ENCODE measurements at places on chromosomes 12 and 14. TPM values are rescaled to one million over a fixed set of nuclear protein-coding genes. Genes with fewer than 3 reads are reported as not detected.
A peak's percentile ranks its signal among the peaks of the same experiment; 100 is the strongest.

DNA sequence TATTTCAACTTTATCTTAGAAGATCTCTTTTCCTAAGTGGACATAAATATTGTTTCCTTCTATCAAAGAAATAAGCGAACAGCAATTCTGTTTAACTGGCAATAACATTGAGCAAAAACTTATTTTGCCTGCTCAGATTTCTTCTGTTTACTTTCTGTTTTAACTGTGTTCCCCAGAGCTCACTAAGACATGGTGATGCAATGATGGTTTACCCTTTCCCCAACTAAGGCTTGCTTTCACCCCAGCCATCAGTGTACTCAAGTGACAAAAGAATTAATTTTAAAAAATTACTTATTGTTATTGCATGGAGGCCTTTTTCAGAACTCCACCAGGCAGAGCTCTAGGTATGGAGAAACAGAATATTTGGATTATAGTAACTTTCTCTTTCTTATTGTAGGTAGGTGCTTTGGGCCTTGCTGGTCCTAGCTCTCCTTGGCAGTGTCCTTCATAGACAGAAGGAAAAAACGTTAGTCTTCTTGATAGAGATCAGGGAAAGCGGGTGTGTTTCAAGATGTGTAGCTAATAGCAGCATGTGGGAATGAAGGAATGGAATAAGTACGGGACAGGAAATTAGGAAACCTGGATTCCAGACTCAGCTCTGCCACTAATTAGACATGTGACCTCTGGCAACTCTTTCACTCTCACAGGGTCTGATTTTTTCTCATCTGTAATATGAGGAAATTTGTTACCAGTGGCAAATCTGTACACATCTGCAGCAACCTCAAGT is 14.6 kb upstream of the DDHD1 start:
- DNase-seq = no peak

- DNase-seq = no peak
Observed at GRCh38 chr14:91396959-91397815, 20.4 kb downstream of the CCDC88C start.

DNA sequence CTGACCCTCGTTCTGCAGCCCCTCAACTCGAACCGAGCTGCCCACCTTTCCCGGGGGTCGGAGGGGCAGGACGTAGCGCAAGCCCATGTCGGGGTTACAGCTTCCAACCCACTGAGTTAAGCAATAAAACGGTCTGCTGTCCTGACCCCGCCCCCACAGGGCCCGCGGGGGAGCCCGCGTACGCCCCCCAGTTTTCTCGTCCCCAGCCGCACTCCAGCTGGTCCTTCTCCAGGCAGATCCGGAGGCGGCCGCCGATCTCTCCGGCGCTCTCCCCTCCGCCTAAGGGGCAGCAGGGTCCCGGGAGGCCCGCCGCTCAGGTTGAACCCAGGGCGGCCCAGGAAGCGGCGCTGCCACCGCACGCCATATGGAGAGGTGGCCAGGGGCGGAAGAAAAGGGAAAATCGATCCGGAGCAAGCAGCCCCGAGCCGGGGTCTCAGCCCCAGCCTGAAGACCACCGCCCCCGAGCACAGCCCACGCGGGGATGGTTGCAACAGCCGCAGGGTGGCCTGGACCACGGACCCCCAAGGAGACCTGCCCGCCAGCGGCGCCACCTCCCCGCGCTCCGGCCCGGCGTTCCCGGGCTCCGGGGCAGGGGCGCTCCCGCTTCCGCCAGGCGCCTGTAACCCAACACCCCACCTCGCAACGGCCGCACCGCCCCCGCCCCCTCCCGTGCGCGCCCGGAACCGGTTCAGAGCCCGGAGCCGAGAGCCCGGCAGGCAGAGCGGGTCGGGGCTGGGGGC is 760 bp downstream of the ACTN1 start:
- peak; percentile 72 for DNase-seq

GRCh38 chr12:91574391-91574790 is 391.8 kb upstream of the DCN start:
- no peak for DNase-seq

- DNase-seq = no peak
Observed at GRCh38 chr12:60577607-60578006, 981.8 kb downstream of the SLC16A7 start.

DNA sequence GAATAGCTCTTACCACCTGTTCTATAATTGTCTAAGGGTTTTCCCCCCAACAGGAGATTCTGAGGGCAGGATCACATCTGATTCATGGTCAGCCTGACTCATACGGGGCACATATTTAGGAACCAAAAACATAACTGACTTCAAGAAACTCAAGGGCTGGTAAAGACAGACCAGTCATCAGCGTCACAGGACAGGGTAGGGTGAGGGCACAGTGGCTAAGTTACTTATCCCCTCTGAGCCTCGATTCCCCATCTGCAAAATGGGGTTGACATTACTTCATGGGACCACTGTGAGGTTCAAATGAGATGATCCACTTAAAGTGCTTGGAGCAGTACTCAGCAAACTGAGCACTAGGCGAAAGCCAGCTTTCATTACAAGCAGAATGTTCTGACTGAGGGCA is 606 bp downstream of the CINP start:
- DNase-seq = no peak

DNA sequence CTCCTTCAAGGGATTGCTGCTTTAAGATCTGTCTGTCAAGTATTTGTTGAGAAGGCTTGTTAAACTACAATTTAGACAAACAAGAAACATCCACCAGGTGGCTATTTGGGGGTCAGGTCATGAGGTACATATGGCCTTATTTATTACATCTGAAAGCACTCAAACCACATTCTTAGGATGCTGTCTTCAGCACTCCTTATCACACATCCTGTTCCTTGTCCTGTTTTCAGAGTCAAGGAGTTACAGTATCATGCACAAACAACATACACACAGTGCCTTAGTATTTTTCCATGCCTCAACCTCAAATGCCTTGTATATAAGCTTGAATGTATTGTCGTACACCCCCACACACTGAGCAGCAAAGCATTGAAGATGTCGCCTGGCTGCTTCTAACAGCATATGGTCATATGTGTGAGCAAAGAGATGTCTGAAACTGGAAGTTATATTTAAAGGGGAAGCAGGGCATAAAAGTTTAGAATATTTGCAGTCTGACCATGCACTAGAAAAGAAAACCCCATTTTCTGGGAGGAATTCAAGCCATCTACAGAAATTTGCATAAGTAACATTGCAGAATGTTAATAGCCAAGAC is 83.8 kb downstream of the KCNMB4 start:
- DNase-seq = no peak

GRCh38 chr12:68224613-68225285 is 861 bp downstream of the IL26 start:
- no peak for DNase-seq

DNA sequence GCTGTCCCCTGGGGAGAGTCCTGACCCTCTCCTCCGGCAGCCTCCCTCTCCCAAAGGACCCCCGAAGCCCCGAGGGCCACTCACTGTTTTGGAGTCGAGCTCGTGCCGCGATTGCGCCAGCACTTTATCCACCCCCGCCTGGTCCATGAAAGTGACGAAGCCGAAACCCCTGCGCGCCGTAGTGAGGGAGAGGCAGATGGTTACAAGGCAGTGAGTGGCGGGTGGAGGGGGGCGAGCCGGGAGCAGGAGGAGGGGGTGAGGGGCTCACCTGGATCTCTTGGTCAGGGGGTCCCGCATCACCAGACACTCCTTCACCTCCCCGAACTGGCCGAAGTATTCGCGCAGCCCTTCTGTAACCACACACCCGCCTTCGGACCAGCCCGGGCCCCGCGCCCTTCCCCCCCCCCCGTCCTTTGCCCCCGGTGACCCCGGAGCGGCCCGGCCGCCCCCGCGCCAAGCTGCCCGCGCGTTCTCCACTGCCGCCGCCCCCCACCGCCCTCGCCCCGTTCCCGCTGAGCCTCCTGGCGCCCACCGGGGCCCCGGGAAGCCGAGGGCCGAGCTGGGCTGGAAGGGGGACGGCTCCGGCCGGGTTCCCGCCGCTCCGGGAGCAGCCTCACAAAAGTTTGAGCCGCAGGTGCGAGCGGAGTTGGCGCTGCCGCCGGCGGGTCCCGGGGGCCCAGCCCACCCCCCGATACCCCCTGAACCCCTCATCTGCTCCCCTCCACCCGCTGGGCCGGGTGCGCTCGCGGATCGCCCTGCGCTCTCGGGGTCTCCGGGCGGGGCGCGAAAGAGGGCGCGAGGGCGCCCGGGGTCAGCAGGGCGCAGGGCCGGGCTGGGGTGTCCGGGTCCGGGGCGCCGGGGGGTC is 808 bp downstream of the MSI1 start:
- DNase-seq = peak; percentile 18

GRCh38 chr12:88544991-88545980 is 35.0 kb downstream of the KITLG start:
- DNase-seq = no peak

- no peak for DNase-seq
Observed at GRCh38 chr14:34911209-34912150, 36.3 kb upstream of the BAZ1A start.

GRCh38 chr12:126998747-126999285 is 1268.2 kb upstream of the TMEM132C start:
- DNase-seq = no peak

DNA sequence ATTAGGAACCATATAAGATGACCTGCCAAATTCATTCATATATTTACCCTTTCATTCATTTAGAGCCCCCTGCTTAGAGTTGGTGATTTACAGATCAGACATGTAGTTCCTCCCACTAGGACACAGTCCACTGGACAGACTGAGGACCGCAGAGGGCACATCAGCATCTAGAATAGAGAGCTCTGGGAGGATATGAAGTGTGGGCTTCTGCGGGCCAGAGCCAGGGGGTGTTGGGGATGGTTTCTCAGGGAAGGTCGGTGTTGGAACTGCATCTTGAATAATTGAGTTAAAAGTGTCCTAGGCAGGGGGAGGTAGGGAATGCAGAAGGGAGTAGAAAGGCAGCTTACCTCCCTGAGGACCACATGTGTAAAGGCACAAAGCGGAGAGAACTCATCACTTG is 42.9 kb downstream of the KLC1 start:
- DNase-seq = no peak

- no peak for DNase-seq
Observed at GRCh38 chr14:79989990-79990389, 221.3 kb downstream of the DIO2 start.

DNA sequence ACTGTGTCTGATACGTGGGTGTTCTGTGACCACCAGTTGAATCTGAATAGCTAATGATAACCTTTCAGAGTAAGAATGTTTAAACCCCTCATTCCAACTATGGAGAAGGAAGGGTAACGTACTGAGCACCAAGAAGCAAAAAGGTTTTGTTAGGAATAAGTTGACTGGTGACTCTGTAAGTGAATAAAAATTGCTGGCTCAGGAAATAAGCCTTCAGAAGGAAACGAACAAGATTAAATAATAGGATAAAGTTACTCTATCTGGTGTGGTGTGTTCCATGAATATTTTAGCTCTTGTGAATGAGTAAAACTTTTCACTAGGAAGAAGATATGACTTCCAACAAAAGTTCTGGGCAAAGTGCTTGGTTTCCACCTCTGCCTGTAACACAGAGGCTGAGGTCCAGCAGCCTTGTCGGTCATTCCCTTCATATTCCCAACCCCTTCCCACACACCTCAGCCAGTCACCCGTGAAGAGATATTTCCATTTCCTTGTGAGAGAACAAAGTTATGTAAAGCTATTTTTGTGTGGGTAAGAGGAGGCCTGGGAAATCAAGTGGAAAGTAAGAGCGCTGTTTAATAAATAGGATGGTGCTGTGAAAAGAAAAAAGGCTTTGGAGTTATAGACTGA is 47.1 kb downstream of the ARF6 start:
- no peak for DNase-seq

DNA sequence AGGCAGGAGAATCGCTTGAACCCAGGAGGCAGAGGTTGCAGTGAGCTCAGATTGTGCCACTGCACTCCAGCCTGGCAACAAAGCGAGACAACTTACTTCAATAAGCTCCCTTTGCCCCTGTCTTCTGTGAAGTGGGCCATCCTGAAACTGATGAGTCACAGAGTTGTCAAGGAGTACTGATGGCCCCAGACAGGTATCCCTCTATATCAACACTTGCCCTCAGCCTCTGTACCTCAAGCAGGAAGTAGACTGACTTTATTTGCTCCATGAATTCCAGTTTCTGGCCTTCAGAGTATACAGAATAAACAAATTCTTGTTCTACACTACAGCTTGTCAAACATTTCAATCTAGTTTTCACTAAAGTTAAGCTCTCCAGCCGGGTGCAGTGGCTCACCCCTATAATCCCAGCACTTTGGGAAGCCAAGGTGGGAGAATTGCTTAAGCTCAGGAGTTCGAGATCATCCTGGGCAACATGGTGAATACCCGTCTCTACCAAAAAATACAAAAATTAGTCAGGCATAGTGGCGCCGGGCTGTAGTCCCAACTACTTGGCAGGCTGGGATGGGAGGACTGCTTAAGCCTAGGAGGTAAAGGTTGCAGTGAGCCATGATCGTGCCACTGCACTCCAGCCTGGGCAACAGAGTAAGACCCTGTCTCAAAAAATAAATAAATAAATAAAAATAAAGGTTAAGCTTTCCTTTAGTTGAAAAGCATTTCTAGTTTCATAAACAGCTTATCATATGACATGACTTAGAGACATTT is 16.4 kb upstream of the LRP10 start:
- no peak for DNase-seq

- no peak for DNase-seq
Observed at GRCh38 chr12:19462406-19462805, 23.1 kb downstream of the AEBP2 start.

DNA sequence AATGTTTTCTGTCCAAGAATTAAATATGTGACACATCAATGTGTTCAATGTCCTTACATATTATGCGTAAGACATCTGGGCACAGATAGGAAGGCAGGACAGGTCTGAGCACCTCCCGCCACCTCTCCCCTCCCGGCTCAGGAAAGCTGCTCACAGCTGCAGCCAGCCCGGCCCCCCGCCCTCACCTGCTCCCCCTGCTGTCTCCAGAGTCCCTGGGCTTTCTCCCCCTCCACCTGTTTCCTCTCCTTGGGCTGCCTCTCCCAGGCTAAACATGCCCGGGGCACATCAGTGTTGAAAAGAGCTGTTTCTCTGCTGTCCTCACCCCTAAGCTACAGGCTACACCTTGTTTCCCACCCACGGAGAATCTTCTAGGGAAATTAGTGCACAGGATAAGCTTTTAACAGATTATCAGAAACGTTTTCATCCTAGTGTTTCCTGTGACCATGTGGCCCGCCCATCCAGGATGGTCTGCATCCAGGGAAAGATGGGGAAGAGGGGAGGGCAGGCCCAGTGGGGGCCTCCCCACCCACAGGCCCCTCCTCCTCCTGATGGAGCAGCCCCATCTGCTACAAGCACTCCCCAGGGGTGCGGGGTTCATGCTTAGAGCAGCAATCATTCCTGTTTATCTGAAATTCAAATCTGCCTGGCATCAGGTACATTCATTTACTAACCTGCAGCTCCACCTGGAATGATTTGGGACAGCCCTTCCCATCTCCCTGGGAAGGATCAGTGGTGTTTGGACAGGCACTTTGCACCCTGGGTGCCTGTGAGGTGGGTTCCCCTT is 273.8 kb upstream of the SFSWAP start:
- DNase-seq = no peak

DNA sequence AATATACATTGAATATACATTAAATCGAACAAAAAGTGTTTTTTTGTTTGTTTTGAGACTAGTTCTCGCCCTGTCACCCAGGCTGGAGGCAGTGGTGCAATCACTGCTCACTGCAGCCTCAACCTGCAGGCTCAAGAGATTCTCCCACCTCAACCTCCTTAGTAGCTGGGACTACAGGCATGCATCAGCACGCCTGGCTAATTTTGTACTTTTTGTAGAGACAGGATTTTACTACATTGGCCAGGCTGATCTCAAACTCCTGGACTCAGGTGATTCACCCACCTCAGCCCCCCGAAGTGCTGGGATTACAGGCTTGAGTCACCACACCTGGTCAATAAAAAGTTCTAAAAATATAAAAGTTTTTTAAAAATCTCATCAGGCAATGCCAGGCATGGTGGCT is 10.2 kb upstream of the RNF212B start:
- no peak for DNase-seq

PPP1R3E gene
- total RNA-seq = 7.9 TPM

HOXC11 gene
- not detected for total RNA-seq

AICDA gene
- not detected for total RNA-seq

SSPN gene
- 43.1 TPM for total RNA-seq

ST8SIA1 gene
- total RNA-seq = 4.9 TPM
